Renal pelvis (tissue), 12 donors: ENCODE measurements at places on chromosomes 13 and 19.

DNA sequence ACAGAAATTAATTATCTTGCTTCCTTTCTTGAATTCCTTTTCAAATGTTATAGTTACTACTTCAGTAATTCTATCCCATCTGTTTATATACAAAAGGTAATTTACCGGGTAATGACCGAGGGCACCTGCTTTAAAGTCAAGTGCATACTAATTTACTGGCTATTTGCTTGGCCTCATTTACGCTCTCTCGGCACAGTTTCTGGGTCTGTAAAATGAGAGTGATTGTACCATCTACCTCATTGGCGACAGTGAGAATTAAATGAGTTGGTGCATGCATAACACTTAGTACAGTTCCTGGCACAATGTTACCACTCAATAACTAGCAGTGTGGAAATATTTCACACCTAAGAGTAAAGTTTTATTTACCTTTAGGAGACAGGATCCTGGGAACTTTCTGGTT is 111.6 kb downstream of the GGACT start:
- no peak for DNase-seq

DNA sequence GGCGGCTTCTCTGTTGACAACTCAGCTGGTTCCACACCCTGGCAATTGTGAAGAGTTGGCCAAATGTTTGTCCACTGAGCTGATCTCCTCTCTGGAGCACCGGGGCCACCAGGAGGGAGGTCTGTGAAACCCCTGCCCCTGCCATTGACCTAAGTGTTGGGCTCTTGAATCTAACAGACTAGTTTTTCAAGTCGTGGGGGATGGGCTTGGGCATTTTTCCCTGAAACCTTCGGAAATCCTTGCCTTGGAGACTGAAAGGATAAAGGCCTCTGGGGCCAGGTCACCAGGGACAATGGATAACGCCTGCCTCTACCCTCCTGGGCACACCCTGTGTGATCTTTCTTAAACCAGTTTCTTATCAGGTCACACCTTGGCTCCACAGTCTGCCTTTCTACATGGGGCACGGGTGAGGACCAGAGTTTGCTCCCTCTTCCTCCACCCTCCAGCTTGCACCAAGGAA is 881 bp downstream of the GEMIN7 start:
- DNase-seq, result no peak

DNA sequence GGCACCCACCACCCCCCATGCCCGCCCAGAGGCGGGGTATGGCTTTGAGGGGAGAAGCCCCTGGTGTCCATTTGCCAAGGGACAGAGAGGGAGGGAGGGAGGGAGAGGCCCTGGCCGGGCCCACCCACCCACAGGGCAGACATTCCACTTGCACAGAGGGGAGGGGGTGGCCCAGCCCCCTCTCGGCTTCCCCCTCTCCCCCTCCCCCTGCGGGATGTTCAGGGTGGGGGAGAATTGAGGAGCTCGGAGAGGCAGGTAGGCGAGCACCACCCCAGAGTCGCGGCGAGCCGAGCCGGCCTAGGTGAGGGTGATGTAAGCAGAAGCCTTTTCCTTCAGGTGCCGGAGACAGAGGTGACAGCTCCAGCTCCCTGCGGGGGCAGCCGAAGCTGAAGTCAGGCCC is 12.3 kb downstream of the DPF1 start:
- no peak for DNase-seq

DNA sequence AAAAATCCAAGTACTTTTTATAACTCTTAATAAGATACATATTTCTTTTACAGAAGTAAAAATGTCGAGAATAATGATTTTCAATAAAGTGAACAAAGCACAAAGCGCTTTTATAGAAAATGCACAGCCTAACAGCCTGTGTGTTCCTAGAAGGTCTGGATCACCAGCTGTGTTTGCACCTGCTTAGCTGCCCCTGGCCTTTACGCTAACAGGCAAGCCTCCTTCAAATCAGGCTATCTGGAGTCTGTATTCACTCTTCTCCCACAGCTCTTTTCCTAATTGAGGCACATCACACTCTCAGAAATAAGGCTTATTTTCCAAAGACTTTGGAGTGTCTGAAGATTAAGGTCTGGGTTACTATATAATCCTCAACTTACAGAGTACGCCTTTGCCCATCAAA is 183.1 kb downstream of the LHFPL6 start:
- DNase-seq, result no peak

DNA sequence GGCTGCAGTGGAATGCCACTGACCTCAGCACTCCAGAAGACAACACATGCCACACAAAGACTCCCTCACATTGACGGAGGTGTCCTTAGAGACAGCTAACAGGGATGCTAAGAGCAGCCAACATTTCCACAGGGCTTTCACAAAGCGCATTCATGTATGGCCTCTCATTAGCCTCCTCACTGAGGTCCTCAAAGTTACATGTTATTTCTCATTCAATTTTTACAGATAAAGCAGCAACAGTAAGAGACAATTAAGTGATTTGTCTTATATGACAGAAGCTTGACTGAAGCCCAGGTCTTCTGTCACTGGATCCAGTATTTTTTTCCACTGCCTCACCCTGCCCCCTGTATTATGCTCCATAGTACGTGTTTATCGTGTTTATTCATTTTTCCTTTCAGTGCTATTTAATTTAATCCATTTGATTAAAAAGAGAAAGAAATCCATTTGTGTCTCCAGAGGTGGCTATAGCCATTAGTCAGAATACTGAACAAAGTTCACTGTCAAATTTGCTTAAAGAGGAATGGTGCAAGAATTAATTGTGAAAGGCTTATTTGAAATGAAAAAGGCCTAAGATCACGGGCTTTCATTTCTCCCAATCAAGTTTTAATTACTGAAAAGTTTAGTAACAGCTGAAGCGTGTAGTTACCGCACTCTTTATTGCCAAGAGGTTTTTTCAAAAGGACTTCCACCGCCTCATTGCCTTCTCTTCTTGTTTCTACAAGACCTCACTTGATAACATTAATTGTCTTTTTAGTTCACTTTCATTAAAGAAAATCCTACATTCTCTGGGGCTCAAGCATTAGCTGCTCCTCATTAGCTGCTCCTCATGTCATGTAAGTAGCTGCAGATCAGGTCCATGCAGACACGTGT is 115.0 kb downstream of the COG6 start:
- no peak for DNase-seq

DNA sequence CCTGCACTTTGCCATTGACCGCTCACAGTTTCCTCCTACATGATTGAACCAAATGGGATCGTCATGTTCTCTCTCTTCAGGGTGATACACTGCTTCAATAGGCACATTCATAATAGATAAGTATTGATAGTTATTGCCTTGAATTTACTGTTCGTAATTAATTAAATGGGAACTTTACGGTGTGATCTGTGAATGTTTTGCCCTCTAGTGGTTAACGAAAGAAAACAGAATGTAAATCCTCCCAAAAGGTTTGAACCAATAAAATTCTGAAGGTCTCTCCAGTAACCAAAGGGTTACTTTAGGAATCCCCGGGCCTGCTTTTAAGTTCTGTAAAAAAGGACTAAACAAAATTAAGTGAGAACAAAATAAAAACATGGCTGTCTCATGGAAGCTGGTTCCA is 389.3 kb downstream of the DACH1 start:
- no peak for DNase-seq

- no peak for DNase-seq
Observed at GRCh38 chr13:109427148-109427547, 359.2 kb downstream of the IRS2 start.

GRCh38 chr13:38045278-38046048 is 175.9 kb upstream of the TRPC4 start:
- no peak for DNase-seq

DNA sequence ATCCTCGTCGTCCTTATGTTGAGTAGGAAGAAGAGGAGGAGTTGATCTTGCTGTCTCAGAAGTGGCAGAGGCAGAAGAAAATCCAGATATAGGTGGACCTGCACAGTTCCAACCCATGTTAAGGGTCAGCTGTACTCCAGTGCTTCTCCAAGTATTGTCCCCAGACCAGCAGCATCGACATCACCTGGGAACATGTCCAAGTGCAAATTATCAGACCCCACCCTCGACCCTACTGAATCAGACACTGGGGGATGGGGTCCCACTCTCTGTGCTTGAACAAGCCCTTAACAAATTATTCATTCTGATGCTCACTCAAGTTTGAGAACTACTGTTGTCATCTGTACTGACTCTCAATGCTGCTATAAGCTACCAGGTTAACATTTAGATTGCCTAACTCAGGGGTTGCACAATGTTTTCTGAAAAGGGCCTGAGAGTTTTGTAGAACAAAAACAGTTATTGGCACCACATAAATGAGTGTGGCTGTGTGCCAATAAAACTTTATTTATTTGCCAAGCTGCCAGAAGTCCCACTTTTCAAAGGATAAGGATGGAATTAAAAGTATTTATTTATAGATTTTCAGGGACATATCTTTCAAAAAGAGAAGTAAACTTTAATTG is 226.7 kb upstream of the IPO5 start:
- no peak for DNase-seq

DNA sequence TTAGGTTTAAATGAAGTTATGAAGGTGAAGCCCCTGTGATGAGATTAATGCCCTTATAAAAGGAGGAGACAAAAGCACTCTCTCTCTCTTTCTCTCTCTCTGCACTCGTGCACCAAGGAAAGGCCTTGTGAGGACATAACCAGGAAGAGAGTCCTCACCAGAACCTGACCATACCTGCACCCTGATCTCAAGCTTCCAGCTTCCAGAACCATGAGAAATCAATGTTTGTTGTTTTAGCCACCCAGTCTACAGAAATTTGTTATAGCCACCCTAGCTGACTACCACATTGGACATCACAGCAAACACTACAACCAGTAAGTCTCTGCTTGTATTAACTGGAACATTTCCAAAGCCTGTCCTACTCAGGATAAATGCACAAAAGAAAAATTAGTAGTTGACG is 34.7 kb upstream of the WDFY2 start:
- DNase-seq, result no peak

- DNase-seq, result peak; percentile 34
Observed at GRCh38 chr19:32824191-32824751, 45.3 kb downstream of the SLC7A9 start.

DNA sequence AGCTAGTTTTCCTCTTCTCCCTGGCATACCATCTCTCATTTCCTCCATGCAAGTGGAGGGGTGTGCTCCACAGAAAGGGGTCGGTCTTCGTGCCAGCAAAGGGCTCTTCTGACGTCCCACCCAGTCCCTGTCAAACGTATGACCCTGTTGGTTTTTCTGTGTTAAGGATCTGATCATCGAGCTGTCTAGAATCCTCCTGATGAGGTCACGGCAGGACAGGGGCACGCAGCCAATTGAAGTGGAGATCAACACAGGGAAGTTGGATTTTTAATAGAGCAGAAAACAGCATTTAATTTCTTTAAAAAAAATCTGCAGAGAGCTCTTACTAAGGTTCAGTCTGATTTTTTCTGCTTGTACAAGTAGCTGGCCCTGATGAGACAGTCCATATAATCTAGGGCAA is 339.4 kb downstream of the TEX29 start:
- DNase-seq, result no peak

- DNase-seq, result no peak
Observed at GRCh38 chr19:8180018-8180417, 29.2 kb upstream of the CERS4 start.

DNA sequence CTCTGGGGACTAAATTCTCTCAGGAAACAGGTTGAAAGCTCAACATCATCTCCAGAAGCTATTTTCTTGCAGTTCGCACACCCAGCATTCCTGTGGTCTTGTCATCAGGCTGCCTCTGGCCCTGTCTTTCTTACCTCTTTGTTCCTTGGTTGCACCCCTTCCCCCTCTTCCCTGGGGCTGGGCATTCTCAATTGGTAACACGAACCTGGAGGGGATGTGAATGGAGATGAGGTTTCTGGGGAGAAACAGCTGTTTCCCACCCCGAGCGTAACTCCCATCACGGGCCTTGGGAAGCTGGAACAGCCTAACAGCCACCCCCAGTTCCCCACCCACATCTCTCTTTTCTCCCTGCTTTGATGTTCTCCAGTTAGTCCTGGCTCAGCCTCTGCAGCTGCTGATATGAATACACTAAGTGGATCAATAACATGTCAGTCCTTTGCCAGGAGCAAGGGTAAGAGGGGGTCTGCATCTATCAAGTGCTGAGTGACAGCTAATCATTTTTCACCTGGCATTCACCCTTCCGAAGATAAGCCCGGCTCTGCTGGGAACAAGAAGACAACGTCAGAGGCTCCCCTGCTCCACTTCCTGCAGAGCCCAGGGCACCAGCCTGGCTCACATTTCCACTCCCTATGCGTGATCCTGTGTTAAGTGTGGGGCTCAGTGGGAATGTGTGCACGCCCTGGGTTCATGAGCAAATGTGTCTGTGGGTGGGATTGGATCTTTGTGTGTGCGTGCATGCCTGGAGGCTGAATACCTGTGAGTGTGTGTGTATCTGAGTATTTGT is 74.0 kb upstream of the KCTD15 start:
- DNase-seq, result no peak

DNA sequence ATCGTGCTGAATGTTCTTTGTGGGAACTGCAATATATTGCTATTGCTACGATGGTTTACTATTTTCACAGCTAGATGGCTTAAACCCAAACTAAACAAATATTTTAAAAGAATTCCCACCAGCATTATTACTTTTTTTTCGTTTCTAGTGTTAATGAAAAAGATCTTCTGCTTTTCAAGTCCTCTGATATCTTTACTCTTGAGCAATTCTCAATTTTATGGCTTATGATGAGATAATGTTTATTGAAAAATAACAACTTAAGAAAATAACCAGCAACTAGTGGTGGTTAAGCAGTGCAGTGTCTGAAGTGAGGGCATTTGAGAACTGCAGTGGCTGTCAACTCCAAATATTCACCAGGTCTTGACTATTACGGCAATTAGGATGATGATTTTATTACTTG is 360.4 kb downstream of the ENOX1 start:
- DNase-seq, result no peak

GRCh38 chr13:109274188-109274821 is 512.1 kb downstream of the IRS2 start:
- no peak for DNase-seq

DNA sequence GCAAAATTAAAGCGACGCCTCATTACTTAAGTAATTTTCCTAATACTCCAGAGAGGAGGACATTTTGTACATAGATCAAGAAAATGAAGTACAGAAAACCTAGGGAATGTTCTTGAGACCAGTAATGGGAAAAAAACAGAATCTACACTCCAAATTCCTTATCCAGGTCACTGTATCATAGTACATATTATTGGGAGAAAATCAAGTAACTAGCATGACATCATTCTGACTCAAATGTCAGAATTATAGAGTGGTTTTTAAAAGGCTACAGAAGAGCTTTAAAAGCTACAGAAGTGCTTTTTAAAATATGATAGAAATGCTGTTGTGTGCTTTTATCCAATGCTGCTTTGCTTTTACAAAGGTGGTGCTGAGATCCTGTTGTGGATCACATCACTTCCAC is 86.3 kb upstream of the SLC15A1 start:
- no peak for DNase-seq

DNA sequence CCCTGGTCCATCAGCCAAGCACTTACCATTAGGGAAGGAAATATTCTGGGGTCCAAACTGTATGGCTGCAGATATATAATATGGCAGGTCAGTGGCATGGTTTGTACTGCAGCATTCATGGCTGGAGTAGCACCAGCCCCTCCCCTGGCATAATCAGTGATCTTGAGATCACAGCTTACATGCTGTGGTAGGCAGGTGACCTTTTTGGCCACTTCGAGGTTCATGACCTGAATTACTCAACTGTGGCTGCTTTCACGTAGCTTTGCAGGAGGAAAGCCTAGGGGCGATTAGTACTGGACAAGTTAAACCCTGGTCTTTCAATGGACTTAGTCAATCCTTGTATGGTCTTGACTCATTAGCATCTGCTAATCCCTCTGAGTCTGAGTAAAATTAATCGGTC is 169.8 kb downstream of the SPRY2 start:
- DNase-seq, result no peak

GRCh38 chr13:109665781-109666249 is 120.6 kb downstream of the IRS2 start:
- no peak for DNase-seq

GRCh38 chr19:41994521-41994971 is 516 bp upstream of the ATP1A3 start:
- no peak for DNase-seq
